ENCODE measurements at places on chromosomes 16 and 17.
A peak's percentile ranks its signal among the peaks of the same experiment; 100 is the strongest.

- DNase-seq, result no peak
These were observed 27.2 kb downstream of the MAP3K14 start for GRCh38 chr17:45289301-45290268.

- peak; percentile 93 for DNase-seq
These were observed 7.0 kb upstream of the ZFHX3 start for GRCh38 chr16:73054813-73055482.

DNA sequence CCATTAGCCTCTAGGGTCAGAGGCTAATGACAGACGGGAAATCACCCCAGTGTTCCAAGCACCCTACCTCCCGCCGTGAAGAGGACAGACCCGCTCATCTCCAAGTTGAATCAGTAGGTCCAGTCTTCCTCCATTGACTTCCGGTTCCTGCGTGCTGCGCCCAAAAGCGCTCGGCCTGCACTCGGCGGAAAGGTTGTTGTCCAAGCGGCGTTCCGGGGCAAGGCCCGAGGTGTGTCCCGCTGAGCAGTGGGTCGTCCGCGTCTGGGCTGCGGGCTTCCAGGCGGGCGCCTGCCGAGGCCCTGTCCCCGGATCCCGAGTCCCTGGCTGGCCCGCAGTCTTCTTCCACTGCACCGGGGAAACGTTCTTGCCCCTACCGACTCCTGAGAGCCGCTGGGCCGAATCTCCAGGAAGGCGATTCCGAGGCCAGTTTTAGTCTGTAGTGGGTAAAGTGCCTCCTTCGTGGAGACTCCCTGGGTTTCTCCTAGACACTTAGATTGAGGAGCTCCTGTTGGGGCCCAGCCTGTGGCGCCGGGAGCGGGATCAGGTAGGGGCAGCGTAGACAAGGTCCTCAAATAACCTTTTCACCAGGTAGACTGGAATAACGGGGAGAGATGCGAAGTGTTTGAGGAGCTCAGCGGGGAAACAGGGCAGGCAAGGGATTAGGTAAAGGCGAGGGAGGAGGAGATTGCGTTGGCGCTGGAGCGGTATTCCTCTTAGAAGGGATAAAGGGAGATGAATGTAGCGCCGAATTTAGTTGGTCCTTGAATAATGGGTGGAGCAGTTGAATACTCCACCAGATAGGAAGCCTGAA is at the start of gene TEFM:
Gene TEFM (minus strand): TSS at position 138 of the 811 bp plus-strand sequence. CDS start 40 bp downstream, at position 98.
- DNase-seq, result peak; percentile 88

DNA sequence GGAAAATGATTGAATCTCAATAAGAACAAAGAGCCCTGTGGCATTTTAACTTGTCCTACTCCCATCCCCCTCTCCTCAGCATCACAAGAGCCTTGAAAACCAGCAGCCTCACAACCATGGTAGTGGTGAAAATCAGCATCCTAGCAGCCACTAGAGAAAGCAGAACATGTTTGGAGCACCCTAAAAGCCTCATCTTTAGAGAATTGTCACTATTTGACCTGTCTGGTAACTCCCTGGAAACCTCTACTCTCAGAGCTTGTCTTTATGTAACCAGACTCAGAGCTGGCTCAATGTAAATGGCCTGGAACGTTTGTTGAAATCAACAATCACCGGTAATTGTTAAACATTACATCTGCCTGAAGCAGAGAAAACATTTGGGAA is 70.8 kb downstream of the MMD start:
- DNase-seq, result no peak

DNA sequence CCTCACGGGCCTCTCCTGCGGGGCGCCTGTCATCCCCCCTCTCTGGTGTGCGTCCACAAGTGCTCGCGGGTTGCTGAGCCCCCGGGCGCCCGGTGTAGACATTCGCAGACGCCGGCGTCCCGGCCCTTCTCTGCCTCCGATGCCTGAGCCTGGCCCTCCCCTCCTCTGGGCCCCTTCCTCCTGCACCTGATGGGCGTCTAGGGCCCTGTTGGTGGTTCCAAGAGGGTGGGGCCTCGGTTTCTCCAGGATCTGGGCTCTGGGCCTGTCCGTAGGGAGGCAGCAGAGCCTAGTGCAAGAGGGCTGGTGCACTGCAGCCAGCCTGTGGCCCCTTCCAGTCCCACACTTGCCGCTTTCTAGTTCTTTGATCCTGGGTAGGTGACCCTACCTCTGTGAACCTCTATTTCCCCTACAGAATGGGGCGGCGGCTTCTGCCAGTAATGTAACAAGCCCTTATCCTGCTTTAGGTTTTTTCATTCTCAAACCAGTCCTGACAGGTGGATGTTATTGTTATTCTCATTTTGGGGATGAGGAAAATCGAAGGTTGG is 623 bp downstream of the E4F1 start:
- DNase-seq, result peak; percentile 29

- no peak for DNase-seq
These were observed 8.6 kb downstream of the ZNRF1 start for GRCh38 chr16:75007443-75007842.

DNA sequence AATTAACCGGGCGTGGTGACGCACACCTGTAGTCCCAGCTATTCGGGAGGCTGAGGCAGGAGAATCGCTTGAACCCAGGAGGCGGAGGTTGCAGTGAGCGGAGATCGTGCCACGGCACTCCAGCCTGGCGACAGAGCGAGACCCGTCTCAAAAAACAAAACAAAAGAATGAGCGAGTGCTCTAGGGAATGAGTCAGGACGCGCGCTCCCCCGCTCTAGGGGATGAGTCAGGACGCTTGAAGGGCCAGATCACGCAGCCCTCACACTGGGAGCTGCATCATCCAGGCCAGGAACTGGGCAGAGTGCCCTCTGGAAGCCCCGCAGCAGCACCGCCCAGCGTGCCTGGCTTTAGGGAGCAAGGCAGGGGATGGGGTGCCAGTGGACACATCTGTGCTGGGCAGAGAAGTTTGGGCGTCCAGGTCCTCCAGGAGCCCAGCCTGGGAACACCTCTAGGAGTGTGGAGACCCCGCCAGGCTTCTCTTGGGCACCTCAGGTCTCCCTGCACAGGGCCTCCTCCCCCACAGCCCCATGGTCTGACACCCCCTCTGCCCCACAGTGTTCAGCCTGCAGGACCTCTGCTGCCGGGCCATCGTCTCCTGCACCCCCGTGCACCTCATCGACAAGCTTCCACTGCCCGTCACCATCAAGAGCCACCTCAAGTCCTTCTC is 3.9 kb upstream of the WFIKKN1 start:
- DNase-seq, result peak; percentile 92

DNA sequence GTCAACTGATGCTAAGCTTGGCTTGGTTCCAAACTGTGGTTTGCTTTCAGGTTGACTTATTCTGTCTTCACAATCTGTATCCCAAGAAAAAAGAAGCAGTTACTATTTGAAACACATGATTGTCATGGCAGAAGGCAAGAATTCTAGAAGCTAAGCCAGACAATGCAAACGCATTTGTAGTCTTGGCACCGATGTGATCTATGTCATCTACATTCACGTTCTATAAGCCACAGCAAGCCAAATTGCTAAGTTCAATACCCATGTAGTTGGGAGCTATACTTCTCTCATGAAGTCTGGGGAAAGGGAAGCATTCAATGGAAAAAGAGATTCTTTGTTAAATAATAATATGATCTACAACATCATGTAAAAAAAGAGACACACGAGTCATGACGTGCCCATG is 18.3 kb upstream of the KIF2B start:
- DNase-seq, result no peak

- no peak for DNase-seq
These were observed 72.1 kb upstream of the RCVRN start for GRCh38 chr17:9977180-9977575.

GRCh38 chr16:80903616-80904015 is 99.2 kb upstream of the CDYL2 start:
- no peak for DNase-seq

DNA sequence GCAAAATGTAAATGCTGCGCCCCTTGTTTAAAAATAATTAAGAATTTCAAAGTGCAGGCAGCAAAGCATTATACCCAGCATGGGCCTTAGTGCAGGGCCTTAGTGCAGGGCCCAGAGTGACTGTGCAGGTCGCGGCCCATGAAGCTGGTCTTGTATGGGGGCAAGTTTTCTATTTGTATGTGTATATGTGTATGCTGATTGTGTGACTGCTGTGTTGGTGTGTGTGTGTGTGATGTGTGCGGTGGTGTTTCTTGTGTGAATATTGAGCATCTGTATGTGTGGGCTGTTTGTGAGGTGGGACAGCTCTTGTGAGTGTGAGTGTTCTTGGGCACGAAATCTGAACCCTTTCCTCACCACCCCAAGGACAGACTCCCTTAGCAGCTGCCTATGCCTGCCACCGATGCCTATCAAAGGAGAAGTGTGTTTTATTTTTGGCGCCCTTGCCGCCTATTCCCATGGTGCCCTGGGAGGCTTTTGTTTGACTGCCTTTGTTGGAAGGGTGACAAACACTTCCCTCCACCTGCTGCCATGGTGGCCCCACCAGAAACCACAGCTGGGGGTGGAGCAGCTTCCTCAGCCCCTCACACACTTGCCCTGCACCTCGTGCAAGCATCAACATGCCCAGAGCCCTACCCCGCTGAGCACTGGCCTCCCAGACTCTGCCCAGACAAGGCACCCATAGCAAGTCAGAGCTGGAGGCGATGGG is 18.0 kb downstream of the CCR7 start:
- no peak for DNase-seq

DNA sequence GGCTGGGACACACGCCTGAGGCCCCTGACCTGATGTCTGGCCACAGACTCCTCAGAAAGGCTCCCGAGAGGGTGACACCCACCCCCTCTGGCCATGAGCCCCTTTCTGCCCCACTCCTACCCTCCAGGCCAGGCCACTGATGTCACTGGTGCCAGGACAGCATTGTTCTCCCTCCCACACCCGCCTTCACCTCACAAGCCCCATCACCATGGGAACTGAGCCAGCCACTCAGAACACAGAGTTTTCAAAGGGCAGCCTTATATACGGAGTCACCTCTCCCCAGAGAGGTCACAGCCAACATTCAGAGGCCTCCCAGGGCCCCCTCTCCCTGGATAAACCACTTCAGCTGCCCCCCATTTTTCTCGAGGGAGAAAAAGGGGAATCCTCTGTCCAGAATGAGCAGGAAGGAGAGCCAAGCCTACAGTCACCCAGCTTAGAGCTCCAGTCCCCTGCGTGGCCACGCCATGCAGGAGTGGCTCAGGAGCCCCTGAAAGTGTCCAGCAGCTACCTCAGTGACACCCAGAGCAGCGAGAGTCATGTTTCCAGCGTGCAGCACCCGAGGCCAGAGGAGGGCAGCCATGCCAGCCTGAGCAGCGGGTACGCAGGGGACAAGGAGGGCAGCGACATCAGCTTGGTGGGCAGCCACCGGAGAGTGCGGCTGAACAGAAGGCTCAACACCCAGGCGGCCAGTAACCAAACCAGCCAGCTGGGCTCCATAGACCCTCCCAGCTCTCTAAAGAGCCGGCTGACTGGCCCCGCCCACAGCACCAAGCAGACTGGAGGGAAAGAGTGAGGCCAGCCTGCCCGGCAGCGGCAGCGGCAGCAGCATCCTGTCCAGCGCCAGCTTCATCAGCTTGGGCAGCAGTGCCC is at the start of gene C16orf82:
Gene C16orf82 (plus strand): TSS at position 260 of the 870 bp plus-strand sequence.
- no peak for DNase-seq

GRCh38 chr17:81176666-81177065 is 10.6 kb upstream of the AATK start:
- no peak for DNase-seq

- no peak for DNase-seq
These were observed 259.6 kb upstream of the KCNJ16 start for GRCh38 chr17:69815406-69815805.

DNA sequence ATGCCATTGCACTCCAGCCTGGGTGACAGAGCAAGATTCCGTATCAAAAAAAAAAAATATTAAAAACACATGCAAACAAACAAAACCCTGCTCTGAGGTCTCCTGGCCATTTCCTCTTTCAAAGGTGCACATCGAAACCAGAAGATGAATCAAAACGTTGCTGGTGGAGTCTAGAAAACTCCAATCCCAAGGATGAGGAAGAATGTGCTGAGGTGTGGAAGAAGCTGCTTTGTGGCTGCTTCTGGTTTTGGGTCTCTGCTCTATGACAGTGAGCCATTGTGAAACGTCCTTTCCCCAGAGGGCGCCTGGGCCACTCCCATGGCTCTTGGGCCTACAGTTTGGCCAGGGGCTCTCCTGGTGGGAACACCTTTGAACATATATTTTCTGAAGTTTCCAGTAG is 112.6 kb downstream of the IRF8 start:
- DNase-seq, result no peak

DNA sequence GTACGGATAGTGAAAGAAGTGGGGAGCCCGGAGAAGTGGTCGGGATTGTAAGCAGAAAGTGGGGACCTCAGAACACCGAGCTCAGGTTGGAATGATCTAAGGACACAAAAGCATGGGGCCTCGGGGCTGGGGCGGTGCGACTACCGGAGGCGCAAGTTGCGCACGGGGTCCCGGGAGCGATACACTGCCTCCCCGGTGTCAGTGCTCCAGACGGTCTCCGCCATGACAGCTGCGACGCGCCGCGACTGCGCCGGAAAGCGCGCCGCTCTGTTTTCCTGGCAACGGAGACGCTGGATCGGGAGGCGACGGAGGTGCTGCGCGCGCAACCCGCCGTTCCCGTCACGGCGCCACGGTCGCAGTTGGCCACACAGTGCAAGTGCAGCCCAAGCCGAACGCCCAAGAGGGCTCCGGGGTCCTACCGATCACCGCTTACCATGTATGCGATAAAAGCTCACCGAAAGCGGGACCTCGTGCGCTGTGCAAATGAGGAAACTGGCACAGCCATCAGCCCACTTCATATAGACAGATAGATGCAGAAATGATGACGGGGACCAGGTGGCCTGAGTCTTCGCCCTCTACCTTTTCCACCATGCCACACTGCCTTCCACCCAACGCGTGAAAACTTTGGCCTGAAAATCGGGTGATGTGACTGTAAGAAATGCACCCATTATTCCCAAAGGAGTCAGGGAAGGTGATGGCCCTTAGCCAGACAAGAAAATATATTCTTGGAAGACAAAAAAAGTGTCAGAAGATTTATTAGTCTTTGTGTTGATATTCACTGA is at the start of gene MKS1:
Gene MKS1 (minus strand): TSS at position 249 of the 782 bp plus-strand sequence. CDS start 25 bp downstream, at position 224.
- DNase-seq, result peak; percentile 90

GRCh38 chr17:80248894-80249710 is 11.6 kb upstream of the RNF213 start:
- DNase-seq, result no peak

- no peak for DNase-seq
These were observed 205.8 kb downstream of the PRKCA start for GRCh38 chr17:66507982-66508760.

GRCh38 chr17:57541472-57542394 is 203.4 kb downstream of the CCDC182 start:
- DNase-seq, result peak; percentile 34

- no peak for DNase-seq
These were observed 116.9 kb downstream of the NTN1 start for GRCh38 chr17:9138161-9138717.

- DNase-seq, result no peak
These were observed 144.7 kb downstream of the PRKCA start for GRCh38 chr17:66447159-66447558.

GRCh38 chr17:2025220-2025621 is at the start of gene RTN4RL1:
RTN4RL1 (minus strand) TSS chr17:2025334; CDS start chr17:2024865, 469 bp downstream.
- DNase-seq, result peak; percentile 45

GRCh38 chr16:67100569-67101310 is 9.0 kb upstream of the PHAF1 start:
- no peak for DNase-seq

GRCh38 chr16:24919536-24919935 is 73.8 kb downstream of the SLC5A11 start:
- DNase-seq, result no peak
